Right lobe of liver (tissue), 6 donors: ENCODE measurements at places on chromosomes 6 and 20. TPM values are rescaled to one million over a fixed set of nuclear protein-coding genes. Genes with fewer than 3 reads are reported as not detected.
A peak's percentile ranks its signal among the peaks of the same experiment; 100 is the strongest.

DNA sequence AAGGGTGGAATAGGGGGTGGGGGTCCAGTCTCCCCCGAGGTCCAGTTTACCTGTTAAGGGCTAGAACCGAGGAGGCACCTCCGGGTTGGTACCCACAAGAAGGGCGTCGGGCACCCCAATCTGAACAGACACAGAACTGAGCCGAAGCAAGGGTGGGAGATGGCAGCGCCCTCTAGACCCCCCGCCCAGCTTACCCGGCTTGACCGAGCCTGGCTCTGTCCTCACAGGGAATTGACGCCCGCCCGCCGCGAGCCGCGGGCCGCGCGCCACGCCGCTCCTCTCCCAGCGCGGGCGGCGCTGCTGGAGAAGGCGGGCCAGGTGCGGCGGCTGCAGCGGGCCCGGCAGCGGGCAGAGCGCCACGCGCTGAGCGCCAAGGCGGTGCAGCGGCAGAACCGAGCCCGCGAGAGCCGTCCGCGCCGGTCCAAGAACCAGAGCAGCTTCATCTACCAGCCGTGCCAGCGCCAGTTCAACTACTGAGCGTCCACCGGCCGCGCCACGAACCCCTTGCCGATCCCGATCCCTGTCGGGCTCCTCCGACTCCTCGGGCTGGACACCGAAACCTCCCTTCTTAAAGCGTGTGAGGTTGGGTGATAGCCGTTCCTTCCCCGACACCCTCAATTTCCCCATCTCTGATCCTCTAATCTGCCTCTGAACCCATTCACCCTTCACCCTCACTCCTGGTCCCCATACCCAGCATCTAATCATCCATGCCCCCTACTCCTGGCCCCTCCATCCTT is 5.9 kb downstream of the TP53INP2 start:
- DNase-seq, result peak; percentile 70

GRCh38 chr20:14664101-14664500 is 326.7 kb upstream of the FLRT3 start:
- DNase-seq, result no peak

Gene UBR2
- 14.2 TPM for total RNA-seq

Gene PCK1
- 570 TPM for total RNA-seq

GRCh38 chr20:34343458-34344211 is 19.4 kb upstream of the ITCH start:
- no peak for DNase-seq

GRCh38 chr20:1422753-1423152 is 29.9 kb upstream of the FKBP1A start:
- no peak for DNase-seq

GRCh38 chr6:45946352-45946751 is 69.3 kb downstream of the CLIC5 start:
- no peak for DNase-seq

Gene SYTL3
- total RNA-seq, result 1.6 TPM

DNA sequence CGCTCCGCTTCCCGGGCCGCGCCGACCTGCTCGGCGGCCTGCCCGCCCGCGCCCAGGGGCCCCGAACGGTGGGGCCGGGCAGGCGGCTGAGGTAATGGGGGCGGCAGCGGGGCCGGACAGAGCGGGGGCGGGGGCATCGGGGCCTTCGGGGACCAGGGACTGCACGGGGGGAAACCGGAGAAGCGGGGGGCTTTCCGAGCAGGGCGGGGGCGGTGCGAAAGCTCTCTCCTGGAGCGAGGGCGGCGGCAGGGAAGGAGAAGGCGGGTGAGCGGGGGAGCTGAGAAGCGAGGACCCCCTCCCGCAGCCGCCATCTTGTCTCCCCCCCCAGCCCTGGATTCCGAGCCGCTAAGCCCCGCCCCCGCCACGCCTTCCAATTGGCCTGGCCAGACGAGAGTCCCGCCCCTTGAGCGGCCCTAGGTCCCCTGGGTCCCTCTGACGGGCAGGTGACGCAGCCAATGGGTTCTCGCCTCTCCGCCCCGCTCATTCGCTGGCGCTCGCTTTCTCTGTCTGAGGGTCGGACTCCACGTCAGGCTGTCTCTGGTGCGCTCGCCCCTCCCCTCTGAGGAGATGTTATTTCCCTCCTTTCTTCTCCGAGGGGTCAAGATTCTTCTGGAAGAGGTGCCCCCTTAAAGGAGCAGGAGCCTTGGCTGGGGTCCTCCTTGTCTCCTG is 470 bp downstream of the BRPF3 start:
- peak; percentile 100 for DNase-seq

Gene HACE1
- 3.5 TPM for total RNA-seq

DNA sequence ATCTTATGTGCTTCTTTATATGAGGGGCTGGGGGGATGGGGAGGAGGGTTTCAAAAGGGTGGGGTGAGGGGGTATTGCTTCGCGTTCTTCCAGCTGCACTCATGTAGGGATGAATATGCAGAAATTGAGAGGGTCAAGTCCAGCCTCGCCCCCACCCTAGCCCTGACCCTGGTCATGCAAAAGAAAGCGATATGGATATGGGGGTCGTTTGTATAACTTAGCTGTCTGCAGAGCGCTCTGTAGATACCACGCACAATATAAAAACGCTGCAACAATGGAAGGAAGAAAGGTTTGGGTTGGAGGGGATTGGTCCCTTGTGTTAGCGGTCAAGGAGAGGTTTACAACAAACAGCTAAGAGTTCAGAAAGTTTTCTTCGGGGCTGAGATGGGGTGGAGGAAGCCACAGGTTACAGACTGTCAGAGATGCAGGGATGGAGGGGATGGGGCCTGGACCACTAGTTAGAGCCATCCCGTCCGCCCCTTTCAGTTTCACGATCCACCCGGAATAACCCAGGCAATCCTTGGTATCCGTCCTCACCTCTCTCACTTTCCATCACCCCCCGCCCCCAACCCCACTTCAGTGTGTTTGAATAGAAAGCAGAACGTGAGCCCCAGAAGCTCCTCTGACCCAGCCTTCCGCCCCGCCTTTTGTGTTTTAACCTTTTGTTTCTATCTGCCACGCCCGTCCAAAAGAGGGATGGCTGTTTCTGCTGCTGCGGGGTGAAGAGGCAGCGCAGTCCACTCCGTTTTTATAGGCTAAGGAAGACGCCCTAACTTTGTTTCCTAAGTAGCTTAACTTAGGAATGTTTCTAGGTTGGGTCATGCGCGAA is 73.5 kb downstream of the SOX4 start:
- no peak for DNase-seq

- DNase-seq, result no peak
Measured at GRCh38 chr20:35020108-35020928, 64.7 kb downstream of the MYH7B start.

- no peak for DNase-seq
Measured at GRCh38 chr20:49560646-49561045, 7.3 kb downstream of the PTGIS start.
